GM18507 (cell line): ENCODE measurements at places on chromosomes 7 and 10.

DNA sequence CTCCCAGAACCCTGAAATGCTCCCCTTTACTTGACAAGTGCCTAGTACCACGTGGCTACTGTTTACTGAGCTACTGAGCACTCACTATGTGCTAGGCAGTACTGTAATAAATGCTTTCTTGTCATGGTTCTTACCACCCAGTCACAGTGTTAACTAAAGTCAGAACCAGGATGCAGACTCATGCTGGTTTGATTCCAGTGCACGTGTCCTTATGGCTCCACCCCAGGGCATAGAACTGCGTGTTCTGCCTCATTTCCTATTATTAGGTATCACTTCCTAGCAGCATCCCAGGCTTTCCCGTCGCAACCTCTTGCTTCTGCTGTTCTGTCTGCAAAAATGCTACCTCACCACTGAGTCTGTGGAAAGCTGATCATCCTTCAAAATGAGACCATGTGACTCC is 71.7 kb upstream of the DOCK1 start:
- no peak for DNase-seq

DNA sequence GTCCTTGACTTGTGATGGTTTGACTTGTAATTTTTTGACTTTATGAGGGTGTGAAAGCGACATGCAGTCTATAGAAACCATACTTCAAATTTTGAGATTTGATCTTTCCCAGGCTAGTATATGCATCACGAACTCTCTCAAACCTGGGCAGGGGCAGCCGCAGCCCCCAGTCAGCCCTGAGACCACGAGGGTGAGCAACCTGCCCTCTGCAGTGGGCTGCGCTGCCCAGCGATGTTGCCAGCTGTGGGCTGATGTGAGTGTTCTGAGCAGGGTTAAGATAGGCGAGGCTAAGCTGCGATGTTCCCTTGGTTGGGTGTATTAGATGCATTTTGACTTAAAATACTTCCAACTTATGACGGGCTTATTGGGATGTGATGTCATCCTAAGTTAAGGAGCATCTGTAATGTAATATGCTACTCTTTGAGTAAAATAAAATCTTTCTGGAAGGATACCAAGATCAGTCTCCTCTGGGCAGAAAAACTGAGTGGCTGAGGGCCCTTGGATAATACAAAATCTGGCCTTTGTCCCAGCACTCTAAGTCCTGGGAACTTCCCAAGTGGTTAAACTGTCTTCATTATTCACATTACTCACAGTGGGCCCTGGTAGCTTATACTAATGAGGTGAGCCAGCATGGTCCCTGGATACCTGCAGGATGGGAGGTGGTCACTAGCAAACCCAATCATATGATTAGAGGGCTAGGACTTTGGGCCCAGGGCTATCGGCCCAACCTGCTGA is 28.4 kb upstream of the CNPY1 start:
- no peak for DNase-seq

DNA sequence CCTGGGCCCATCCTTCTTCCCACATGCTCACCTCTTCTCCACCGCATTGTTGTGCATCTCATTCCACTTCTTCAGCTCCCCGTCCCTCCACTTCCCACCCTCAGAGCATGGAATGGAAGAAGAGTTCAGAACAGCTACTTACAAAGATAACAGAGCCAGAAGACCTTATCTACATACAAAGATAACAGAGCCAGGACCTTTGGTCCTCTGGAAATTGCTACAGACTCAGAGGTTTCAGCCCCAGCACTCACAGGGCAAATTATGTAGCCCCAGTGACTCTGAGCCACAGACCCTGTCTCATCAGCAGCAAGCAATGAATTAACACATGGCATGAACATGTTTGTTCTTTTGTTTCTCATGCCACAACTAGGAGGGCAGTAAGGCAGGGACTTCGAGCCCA is 28.7 kb upstream of the SLC29A3 start:
- DNase-seq, result no peak

GRCh38 chr10:103789771-103790201 is 65.6 kb downstream of the SH3PXD2A start:
- no peak for DNase-seq

DNA sequence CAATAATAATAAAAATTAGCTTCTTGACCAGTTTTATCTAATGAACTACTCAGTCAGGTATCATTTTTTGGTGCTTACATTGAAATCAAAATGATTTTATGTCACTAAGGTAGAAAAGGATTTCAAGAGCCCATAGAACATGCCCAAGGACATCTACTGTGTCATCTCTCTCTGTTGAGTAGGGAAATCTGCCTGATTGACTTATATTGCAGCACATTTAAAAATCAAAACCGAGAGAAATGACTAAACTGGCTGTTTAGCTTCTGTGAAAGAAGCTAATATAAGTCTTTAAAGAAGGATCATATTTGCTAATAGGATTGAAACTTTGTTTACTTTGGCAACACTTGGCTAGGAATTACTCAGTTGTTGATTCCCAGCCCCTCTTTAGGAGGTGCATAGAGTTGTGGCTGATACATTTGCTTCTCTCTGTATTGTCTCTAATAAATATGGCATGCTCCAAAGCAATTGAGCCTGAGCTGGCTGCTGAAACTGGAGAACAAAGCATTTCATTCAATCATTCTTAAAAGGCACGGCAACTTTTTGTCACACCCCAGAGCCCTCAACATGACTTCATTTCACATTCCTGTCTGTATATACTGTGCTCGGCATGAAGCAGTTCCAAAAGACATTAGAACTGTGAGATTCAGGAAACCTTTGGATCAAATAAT is 1096.9 kb upstream of the POT1 start:
- DNase-seq, result no peak

DNA sequence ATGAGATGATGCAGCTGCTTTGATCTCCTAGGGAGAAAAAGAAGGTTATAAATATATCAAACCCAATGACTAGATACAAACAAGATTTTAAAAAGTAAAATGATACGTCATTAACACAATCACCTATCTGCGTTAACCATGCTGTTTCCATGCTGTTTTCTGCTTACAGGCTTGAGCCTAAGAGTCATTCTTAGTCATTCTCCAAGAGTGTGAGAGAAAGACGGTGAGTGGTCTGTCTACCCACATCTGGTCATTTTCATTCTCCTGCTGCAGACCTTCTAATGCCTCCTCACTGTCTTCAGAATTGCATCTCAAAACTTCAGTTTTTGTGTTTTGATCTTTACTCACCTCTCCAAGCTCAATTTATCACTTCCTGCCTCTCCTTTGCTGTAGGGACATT is 98.0 kb upstream of the ELMO1 start:
- no peak for DNase-seq

GRCh38 chr10:82266438-82266837 is 391.4 kb downstream of the NRG3 start:
- DNase-seq, result no peak

GRCh38 chr10:78744491-78745090 is 324.2 kb upstream of the ZMIZ1 start:
- no peak for DNase-seq

DNA sequence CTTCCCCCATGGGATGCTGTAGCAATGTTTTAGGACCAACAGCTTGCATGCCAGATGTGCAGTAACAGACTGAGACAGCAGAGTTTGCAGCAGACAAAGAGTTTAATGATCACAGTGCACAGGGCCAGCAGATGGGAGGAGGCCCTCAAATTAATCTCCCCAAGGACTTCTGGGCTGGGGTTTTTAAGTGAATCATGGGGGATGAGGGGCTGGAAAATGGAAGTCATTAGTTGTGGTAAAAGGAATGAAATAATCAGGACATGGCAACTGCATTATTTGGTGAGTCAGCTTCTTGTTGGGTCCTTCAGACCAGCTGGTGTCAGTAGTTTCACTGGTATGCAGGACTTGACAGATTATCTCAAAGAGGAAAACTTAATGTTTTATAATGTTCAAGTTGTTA is 12.6 kb upstream of the NRBF2 start:
- no peak for DNase-seq

DNA sequence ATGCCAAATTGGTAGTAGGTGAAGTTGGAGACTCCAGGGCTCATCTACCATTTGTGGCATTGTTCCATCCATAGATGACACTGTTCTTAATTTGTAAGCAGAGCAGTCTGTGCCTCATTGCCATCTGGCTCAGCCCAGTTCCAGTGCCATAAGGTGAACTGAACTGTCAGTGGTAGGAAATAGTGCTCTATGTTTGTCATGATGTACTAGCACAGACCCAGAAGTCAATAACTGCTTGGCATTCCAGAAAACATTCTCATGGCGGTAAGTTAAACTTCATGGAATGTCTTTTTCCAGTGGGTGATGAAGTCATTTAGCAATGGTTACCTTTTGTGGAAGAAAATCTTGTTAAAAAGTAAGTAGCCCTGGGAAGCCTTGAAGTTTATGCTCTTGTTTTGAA is 302.7 kb downstream of the SUGCT start:
- DNase-seq, result no peak

GRCh38 chr7:131909151-131909768 is 352.8 kb upstream of the PODXL start:
- no peak for DNase-seq

- no peak for DNase-seq
These were observed 1160.3 kb upstream of the AUTS2 start for GRCh38 chr7:68438016-68438415.

- DNase-seq, result no peak
These were observed 472.0 kb upstream of the AKR1E2 start for GRCh38 chr10:4353964-4354363.

DNA sequence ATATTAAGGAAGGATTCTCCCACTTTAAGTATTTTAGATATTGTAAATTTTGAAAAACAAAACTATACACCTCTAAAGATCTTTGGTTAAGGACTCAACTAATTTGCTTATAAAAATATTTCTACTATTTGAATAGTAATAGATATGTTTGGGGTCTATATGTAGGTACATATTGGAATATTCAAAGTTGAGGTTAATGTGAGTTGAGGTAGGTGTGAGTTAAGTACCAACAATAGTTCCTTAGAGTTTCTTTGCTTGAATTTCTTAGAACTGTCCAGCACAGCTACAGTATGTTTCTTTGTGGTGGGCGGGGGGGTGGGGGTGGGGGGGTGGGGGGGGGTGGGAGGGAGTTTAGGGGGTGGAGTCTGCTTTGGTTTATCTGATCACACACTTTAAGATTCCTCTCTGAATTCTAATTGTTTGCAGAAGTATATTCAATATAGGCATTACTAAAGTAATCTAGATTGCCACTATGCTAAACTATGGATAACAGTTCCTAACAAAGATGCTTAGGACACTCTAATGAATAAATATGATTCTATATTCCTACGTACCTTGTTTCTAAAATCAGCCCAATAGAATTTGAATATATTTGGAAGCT is 2.1 kb downstream of the GRM3 start:
- DNase-seq, result no peak

GRCh38 chr7:29995652-29996051 is 6.1 kb upstream of the SCRN1 start:
- DNase-seq, result no peak

- DNase-seq, result peak; percentile 47
These were observed 108.1 kb downstream of the CCDC71L start for GRCh38 chr7:106552645-106553445.

DNA sequence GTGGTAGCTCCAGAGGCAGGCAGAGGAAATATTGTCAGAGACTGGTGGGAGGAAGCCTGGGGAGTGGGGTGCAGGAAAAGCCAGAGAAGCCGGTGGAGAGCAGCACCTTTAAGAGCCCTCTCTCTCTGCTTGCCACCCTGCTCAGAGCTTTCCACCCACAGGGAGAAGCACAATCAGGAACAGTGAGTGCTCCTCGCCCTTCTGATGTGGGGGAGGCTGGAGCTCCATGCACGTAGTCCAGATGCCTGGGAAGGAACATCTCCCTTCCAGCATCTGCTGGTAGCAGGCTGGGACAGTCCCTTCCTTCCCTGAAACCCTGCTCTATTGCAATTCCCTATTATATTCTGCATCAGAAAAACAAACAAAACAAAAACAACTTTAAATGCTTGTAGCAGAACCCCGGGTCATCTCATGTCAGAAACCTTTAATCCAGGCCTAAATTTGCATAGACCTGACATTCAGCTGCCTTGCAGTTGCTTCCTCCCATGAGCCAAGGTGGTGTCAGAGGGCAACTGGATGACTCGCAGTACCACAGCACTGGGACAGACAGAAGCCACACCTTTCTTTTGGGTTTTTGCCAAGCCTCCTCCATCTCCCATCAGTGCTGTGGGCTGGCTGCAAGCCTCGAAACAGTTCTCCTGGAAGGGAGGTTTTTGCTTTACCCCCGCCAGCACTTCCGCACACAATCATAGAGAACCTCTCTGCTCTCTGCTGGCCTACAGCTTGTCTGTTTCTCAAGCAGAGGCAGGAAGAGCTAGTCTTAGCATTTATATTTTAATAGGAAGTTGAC is 13.1 kb downstream of the AVPI1 start:
- no peak for DNase-seq

GRCh38 chr7:52956379-52956915 is 79.0 kb upstream of the POM121L12 start:
- DNase-seq, result no peak

GRCh38 chr7:50656141-50656895 is 91.1 kb upstream of the DDC start:
- no peak for DNase-seq

DNA sequence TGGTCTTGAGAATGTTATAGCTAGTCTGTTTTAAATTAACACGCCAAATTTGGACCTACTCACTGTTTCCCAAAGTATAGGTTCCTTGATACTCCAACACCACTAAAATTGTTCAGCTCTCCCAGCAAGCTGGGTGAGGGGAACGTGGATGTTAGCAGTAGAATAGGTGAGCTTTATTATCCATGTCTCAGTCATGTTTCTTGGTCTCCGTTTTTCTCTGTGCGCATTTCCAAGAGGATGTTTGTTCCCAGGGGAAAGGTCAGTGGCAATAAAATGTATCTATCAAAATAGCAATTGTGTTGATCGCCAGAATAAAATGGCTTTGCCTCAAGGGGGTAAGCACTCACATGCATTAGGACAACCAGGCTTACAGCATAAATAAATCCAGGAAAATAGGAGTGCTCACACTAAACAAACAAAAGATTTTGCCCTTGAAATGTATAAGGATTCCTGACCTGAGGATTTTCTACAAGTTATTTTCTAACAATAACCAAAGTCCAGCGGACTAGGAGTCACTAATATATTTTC is 187.0 kb upstream of the C7orf33 start:
- no peak for DNase-seq

- DNase-seq, result no peak
These were observed 270.3 kb downstream of the HTR7 start for GRCh38 chr10:90587561-90587960.

- no peak for DNase-seq
These were observed 214.0 kb upstream of the KLF14 start for GRCh38 chr7:130947792-130948580.

- DNase-seq, result no peak
These were observed 6.1 kb upstream of the ABLIM1 start for GRCh38 chr10:114664127-114664526.

DNA sequence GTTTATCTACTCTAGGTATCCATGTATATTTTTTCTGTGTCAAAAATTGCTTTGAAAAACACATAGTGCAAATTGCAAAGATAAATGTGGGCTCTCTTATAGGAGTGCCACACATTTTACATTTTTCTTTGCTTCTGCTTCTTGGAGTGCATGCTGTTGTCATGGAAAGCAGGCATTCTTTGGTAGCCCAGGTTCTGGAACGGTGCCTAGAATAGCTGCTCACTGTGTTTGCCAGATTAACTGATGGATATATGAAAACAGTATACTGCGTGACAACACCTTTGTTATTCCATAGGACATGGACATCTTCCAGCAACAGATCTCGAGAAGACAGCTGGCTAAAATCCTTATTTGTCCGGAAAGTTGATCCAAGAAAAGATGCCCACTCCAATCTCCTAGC is 13.4 kb downstream of the NIPSNAP2 start:
- DNase-seq, result no peak

- DNase-seq, result no peak
These were observed 69.8 kb downstream of the SLC29A4 start for GRCh38 chr7:5352440-5353010.

GRCh38 chr7:1794888-1795542 is 124.9 kb downstream of the ELFN1 start:
- no peak for DNase-seq

- no peak for DNase-seq
These were observed 17.5 kb upstream of the SLIT1 start for GRCh38 chr10:97203220-97203619.
